Breast epithelium (tissue), 4 donors: ENCODE measurements at places on chromosomes 5 and 9. TPM values are rescaled to one million over a fixed set of nuclear protein-coding genes. Genes with fewer than 3 reads are reported as not detected.

DNA sequence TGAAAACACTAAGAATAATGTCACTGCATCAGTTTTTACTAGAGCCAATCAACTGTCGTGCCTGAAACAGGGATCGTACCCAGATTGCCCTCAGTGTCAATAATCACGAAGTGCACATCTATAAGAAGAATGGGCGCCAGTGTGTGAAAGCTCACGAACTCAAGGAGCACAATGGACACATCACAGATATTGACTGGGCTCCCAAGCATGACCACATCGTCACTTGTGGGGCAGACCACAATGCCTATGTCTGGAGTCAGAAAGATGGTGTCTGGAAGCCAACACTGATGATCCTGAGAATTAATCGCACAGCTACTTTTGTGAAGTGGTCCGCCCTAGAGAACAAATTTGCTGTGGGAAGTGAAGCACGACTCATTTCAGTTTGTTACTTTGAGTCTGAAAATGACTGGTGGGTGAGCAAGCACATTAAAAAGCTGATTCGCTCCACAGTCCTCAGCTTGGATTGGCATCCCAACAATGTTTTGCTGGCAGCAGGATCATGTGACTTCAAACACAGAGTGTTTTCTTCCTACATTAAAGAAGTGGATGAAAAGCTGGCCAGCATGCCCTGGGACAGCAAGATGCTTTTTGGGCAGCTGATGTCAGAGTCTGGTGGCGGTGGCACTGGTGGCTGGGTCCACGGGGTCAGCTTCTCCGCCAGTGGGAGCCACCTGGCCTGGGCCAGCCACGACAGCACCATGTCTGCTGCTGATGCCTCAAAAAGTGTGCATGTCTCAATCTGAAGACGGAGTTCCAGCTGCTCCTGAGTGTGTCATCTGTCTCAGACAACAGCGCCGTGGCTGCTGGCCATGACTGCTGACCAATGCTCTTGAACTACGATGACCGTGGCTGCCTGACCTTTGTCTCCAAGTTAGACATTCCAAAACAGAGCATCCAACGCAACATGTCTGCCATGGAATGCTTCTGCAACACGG, 32.2 kb downstream of the NSA2 start:
- no peaks in the 10 kb centered on the region for H3K27me3 ChIP-seq
- H3K36me3 ChIP-seq = no peaks in the 10 kb centered on the region
- H3K4me1 ChIP-seq = no peaks in the 10 kb centered on the region
- H3K27ac ChIP-seq = no peak overlapping the region

Gene PCDHA7
- total RNA-seq = 1.3 TPM

- no peak for DNase-seq
- no peaks in the 10 kb centered on the region for H3K27me3 ChIP-seq
- H3K4me1 ChIP-seq = no peaks in the 10 kb centered on the region
- no peaks in the 10 kb centered on the region for H3K36me3 ChIP-seq
- H3K27ac ChIP-seq = no peak overlapping the region
Observed at GRCh38 chr9:14066831-14067230, 247.1 kb downstream of the NFIB start.

Gene RAD17
- total RNA-seq = 14.7 TPM

- no peak for DNase-seq
- no peak overlapping the region for H3K4me3 ChIP-seq
- no peak overlapping the region for H3K27ac ChIP-seq
- H3K4me1 ChIP-seq = no peaks in the 10 kb centered on the region
- H3K27me3 ChIP-seq = no peaks in the 10 kb centered on the region
- no peaks in the 10 kb centered on the region for H3K36me3 ChIP-seq
Observed at GRCh38 chr5:61941637-61942036, 364.4 kb upstream of the KIF2A start.

DNA sequence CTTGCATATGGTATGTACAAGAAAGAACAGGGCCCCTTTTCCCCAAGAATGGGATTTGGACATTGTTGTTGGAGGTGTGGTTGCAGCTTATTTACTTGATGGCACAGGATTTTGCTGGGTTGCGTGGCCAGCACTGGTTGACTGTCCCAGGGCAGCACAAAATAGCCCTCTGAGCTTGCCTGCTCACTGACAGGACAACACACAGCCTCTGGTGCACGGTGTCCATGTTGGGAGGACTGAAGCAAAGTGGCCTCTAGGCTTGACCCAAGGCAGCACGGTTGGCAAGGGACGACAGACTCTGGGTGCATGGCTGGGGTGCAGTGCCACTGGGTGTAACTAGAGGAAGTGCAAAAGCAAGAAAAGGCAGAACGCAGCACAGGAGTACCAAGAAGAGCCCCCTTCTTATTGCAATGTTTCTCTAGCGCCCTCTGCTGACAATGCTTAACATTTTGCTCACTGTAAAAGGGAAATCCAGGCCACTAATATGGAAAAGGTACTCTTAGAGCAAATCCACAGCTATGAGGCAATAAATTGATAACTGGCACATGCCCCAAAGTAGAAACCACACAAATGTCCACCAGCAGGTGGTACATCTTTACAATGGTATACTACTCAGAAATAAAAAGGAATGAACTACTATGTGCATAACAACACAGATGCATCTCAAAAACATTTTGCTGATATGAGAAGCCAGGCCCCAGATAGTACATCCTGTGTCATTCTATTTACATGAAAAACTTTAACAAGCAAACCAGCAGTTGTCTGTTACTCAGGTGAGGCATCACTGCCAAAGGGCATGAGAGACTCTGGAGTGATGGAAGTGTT, 47.4 kb upstream of the BARX1 start:
- no peak overlapping the region for H3K4me3 ChIP-seq
- no peak for DNase-seq
- no peaks in the 10 kb centered on the region for H3K36me3 ChIP-seq
- H3K27me3 ChIP-seq = no peaks in the 10 kb centered on the region
- H3K4me1 ChIP-seq = no peaks in the 10 kb centered on the region

DNA sequence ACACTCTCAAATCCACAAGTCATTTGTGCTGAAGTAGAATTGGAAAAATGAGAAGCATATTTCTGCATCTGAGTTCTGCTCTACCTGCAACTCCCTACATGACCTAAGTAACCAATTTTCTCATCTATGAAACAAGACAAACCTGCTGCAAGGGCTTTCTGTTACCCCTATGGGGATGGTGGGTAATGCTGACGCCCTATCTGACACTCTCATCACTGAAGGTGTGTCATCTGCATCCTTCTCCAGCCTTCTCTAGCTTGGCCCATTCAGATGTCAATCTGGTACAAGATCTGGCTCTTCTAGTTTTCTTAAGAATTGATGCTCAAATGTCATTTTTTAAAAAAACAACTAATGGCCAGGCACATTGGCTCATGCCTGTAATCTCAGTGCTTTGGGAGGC, 73.8 kb downstream of the RFX3 start:
- no peak for DNase-seq
- H3K4me1 ChIP-seq = no peaks in the 10 kb centered on the region
- no peaks in the 10 kb centered on the region for H3K36me3 ChIP-seq

Gene IFNA21
- total RNA-seq = not detected

DNA sequence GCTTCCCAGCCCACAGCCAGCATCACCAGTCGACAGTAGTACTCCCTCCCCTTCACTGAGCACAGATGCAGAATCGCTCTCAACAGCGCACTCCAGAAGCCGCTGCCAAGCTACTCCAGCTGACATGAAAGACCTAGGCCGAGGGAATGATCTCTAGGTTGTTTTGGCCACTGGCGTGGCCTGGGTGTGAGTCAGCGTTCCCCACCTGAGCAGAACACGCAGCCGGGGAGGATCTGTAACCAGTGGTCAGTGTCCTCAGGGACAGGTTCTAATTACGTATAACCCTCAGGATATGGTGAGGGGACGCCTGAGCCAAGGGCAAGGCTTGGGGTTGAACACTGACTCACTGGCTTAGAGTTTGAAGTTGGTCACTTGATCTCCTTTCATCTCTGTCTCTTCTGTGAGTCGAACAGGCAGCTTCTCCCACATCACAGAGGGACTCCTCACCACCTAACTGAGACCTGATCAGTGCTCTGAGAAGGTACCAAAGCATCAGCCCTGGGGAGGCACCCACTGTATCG, 76.9 kb upstream of the IL17B start:
- H3K4me3 ChIP-seq = no peak overlapping the region
- H3K27me3 ChIP-seq = no peaks in the 10 kb centered on the region
- peaks cover 7% of the 10 kb centered on the region for H3K4me1 ChIP-seq
- no peak for DNase-seq
- H3K27ac ChIP-seq = peak overlapping the region; percentile 68

- peak overlapping the region; percentile 88 for H3K27ac ChIP-seq
- peak; percentile 88 for DNase-seq
- H3K27me3 ChIP-seq = no peaks in the 10 kb centered on the region
Observed at GRCh38 chr9:92738661-92739081, 26.0 kb downstream of the BICD2 start.

- no peak for DNase-seq
- H3K4me3 ChIP-seq = no peak overlapping the region
- H3K27ac ChIP-seq = no peak overlapping the region
- H3K4me1 ChIP-seq = no peaks in the 10 kb centered on the region
- H3K27me3 ChIP-seq = no peaks in the 10 kb centered on the region
- H3K36me3 ChIP-seq = no peaks in the 10 kb centered on the region
Observed at GRCh38 chr5:15722305-15722704, 222.3 kb downstream of the FBXL7 start.

DNA sequence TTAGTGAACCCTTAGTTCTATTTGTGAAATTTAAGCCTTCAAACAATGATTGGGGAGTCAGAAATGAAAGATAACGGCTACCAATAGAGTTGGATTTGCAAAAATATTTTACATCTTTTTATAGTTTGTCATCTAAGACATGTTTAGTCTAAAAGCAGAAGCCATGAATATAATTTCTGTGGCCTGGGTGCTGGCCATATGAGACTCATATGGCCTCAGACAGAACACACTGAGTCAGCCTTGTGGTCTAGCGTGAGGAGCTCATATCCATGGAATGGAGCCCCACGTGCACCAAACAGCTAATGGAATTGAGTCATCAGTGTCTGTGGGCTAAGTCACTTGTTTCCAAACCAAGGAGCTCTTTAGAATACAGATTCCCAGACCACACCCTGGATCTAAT, 240.7 kb upstream of the NREP start:
- no peaks in the 10 kb centered on the region for H3K36me3 ChIP-seq
- no peak for DNase-seq
- no peaks in the 10 kb centered on the region for H3K27me3 ChIP-seq
- no peak overlapping the region for H3K4me3 ChIP-seq

Gene LPCAT1
- 39.3 TPM for total RNA-seq

DNA sequence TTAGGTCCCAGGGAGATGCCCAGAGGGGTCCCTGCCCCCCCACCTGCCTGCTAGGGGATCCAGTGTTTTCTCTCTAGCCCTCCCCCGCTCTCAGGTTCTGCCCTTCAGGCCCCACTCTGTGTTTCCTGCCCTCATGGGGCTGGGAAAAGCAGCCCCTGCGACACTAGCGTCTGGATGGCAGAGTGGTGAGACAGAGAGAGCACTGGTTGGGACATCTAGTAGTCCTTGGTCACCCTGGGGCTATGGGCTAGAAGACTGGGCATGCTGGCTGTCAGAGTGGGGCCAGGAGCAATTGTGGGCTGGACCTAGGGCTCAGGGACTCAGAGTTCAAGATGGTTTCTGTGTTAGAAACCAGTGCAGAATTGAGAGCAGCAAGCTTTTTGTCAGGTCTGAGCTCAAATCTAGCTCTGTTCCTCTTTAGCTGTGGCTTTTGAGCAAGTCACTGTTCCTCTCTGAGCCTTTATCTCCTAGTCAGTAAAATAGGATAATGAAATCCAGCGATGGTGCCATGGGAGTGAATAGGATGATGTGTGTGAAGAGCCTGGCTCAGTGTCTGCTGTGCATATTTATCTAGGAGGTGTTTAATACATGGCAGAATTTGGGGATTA, 39.0 kb downstream of the RGS3 start:
- no peak overlapping the region for H3K27ac ChIP-seq

Gene MLANA
- not detected for total RNA-seq

Gene TAF1L
- total RNA-seq = not detected

GRCh38 chr9:96626912-96627311, 7.3 kb upstream of the CDC14B start:
- H3K4me3 ChIP-seq = no peak overlapping the region
- H3K36me3 ChIP-seq = no peaks in the 10 kb centered on the region
- H3K27me3 ChIP-seq = no peaks in the 10 kb centered on the region
- DNase-seq = no peak

DNA sequence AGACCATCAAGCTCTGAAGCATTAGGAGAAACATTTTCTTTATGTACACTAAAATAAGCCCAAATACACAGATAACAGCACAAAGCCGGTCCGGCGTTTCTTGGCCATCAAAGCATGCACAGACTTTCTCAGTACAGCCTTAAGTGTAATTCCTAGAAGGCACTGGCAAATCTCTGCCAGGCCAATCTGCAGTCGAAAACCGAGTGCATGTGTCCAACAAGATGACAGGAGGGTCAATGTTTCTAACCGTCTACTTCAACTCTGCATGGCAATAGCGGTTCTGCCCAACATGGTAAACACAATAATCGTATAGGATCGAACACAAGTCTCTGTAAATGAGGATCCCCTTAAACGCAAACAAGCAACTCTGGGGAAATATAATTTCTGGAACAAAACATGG, 1.1 kb downstream of the ARL15 start:
- H3K27ac ChIP-seq = peak overlapping the region; percentile 92
- H3K4me3 ChIP-seq = peak overlapping the region; percentile 89
- no peaks in the 10 kb centered on the region for H3K27me3 ChIP-seq
- DNase-seq = no peak

Gene GADD45G
- total RNA-seq = 24.3 TPM

GRCh38 chr5:44933686-44934085, 124.9 kb downstream of the MRPS30 start:
- H3K4me3 ChIP-seq = no peak overlapping the region
- no peak for DNase-seq
- no peaks in the 10 kb centered on the region for H3K4me1 ChIP-seq
- no peaks in the 10 kb centered on the region for H3K36me3 ChIP-seq
- no peaks in the 10 kb centered on the region for H3K27me3 ChIP-seq

GRCh38 chr5:138520971-138521370, 22.1 kb downstream of the ETF1 start:
- H3K27ac ChIP-seq = no peak overlapping the region
- no peaks in the 10 kb centered on the region for H3K4me1 ChIP-seq
- no peaks in the 10 kb centered on the region for H3K36me3 ChIP-seq
- no peaks in the 10 kb centered on the region for H3K27me3 ChIP-seq
- DNase-seq = no peak

DNA sequence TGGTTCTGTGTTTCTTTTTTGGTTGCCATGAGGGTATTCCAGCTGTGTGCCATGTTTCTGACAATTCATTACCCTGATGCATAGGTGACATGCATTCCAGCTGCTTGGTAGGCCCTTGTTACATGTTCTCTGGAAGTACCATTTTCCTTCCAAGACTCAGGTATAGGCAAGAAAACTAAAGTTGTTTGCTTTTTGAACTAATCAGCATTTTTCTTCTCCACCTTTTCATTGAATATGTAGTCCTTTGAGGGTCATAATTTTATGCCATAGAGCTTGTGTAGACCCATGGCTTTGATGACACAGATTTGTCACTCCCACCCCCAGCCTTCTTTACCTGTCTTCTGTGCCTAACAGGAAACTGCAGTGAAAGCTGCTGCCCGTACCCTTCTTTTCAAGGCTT, 339.2 kb downstream of the MED10 start:
- H3K27ac ChIP-seq = no peak overlapping the region
- H3K36me3 ChIP-seq = no peaks in the 10 kb centered on the region
- no peaks in the 10 kb centered on the region for H3K4me1 ChIP-seq
- DNase-seq = no peak
- no peaks in the 10 kb centered on the region for H3K27me3 ChIP-seq
- H3K4me3 ChIP-seq = no peak overlapping the region
